Foreskin keratinocyte (primary cell): ENCODE measurements at places on chromosomes 6 and 20. TPM values are rescaled to one million over a fixed set of nuclear protein-coding genes. Genes with fewer than 3 reads are reported as not detected.

RAE1 gene
- total RNA-seq: 34.1 and 35.0 TPM in 2 replicates

CGA gene
- not detected in 2 replicates for total RNA-seq

- DNase-seq: peak; percentile 81
These were observed 25.8 kb downstream of the HLA-A start for GRCh38 chr6:29968130-29968529.

C6orf58 gene
- 0.07 and 0.10 TPM in 2 replicates for total RNA-seq

- no peak for DNase-seq
These were observed 39.9 kb upstream of the TGM2 start for GRCh38 chr20:38205001-38205400.

HEY2 gene
- not detected in 2 replicates for total RNA-seq

GRCh38 chr6:30612213-30612612, 4.8 kb downstream of the PPP1R10 start:
- DNase-seq: no peak

MRPL14 gene
- total RNA-seq: 123 and 124 TPM in 2 replicates

DDO gene
- total RNA-seq: 0.07 TPM in 1 of 2 replicates, not detected in the other

GRCh38 chr6:63689421-63689820, 53.8 kb downstream of the PHF3 start:
- DNase-seq: no peak

- DNase-seq: no peak
These were observed 70.4 kb downstream of the PLCB4 start for GRCh38 chr20:9139106-9139833.

- DNase-seq: no peak
These were observed 95.0 kb downstream of the SAMD5 start for GRCh38 chr6:147603392-147604081.

ZCCHC3 gene
- total RNA-seq: 6.2 and 8.6 TPM in 2 replicates

DNA sequence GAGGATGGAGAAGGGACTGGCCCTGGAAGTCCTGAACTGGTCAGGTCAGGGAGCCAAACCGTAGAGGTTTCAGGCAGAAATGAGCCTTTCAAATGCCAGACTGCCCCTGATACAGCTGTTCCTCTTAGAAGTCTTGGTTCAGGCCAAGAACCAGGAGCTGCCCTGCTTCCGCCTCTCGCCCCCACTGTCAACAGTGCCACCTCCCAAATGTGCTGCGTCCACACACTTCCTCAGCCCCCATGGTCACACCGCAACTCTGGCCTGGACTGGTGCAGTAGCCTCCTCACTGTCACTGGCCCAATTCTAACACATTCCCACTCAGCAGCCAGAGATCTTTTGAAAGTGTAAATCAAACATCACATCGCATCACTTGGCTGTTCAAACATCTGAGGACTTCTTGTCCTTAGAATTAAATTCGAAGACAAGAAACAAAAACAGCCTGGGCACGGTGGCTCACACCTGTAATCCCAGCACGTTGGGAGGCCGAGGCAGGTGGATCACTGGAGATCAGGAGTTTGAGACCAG, 69.7 kb downstream of the STK35 start:
- DNase-seq: no peak

DNA sequence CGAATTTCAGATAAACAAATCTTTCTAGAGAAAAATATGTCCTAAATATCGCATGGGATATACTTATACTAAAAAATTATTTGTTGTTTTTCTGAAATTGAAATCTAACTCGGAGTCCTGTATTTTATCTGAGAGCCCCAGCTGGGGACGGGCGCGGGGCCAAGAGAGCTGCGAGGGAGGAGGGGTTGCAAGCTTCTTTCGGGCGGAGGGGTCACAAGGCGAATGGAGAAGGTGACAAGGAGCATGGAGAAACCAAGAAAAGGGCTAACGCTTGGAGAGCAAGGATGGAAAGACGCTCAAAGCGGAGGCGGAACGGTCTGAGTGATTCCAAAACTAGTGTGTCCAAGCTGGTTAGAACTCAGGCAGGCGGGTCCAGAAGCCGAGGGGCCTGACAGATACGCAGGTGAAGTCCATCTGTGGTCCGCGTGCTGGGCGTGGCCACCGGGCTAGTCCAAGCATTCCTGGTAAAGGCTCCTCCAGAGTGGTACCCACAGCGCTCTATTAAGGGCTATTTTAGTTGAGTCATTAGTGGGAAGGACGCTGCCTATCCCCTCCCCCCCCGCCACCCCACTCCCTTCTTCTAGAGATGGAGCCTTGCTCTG, 41.5 kb upstream of the ZNFX1 start:
- no peak for DNase-seq

DNA sequence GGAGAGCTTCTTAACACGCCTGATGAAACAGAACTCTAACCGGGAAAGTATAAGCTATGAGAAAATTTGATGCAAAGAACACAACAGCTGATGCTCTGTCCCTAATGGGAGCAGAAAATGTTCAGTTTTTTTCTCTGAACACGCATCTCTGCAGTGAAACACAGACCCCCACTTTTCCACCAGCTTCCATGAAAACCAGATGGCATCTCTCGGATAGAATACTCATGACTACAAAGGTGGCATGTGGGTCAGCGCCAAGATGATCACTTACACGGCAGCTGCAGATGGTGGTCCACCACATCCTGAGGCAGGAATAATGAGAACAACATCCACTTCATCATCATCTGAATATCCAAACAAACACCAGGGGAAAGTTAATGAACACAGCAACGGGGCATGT, 85.2 kb upstream of the CNR1 start:
- DNase-seq: no peak

RRAGD gene
- total RNA-seq: 0.04 and 0.14 TPM in 2 replicates

SLC4A11 gene
- 11.3 TPM in 2 replicates for total RNA-seq

DNA sequence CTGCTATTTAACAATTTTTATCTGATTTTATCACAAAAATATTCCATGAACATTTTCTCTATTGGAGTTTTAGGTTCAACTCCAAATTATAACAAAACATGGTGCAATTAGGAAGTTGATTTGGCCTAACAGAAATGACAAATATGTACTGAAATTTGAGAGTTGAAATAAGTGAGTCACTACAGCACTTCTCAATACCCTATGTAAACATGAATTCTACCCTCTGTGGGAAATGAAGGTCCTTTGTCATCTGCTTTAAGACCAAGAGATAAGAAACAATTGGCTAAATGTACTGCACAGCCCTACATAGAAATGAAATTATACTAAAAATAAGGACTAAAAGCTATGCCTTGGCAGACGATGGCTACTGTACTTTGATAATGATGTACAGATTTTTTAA, 86.2 kb upstream of the BEND6 start:
- no peak for DNase-seq

DNA sequence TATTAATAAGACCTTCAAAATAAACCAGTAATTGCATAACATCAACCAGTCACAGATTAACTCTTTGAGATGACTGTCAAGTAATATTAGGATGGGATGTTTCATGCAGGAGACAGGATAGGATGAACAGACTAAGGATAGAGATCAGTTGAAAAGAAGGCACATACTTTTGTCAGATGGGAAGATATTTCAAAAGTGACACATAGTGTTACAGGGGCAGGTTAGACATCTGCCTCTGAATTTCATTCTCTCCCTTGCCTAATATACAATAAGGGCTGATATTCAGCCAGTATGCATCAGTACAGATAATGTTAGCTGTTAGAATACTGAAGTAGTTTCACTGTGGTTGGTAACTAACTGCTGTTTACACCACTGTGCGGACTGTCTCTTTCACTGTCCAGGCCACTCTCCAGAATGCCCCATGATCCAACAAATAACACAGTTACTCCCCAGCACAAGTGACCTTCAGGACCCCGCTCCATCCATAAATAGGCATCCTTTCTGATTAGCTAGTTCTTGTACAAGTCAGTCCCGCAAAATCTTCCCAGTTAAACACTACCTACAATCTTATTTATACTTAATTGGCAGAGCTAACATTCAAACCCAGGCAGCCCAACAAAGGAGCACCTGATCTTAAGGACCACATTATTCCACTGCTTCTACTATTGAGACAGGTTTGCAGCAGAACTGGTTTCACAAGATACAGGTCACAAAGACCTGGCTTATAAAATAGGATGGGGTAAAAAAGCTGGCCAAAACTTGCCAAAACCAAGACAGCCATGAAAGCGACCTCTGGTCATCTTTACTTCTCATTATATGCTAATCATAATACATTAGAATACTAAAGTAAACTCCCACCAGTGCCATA, 21.9 kb upstream of the PLN start:
- no peak for DNase-seq

RSPH9 gene
- total RNA-seq: 0.04 and 0.07 TPM in 2 replicates

GRCh38 chr6:17278289-17279063, 2.7 kb upstream of the RBM24 start:
- peak; percentile 84 for DNase-seq

PCED1A gene
- 7.9 and 9.8 TPM in 2 replicates for total RNA-seq

- no peak for DNase-seq
These were observed 18.5 kb downstream of the GSTA4 start for GRCh38 chr6:52976591-52977035.

C20orf202 gene
- not detected in 2 replicates for total RNA-seq

IL17F gene
- total RNA-seq: not detected in 2 replicates

- DNase-seq: no peak
These were observed 4.9 kb upstream of the ELOVL5 start for GRCh38 chr6:53353624-53354023.

DNA sequence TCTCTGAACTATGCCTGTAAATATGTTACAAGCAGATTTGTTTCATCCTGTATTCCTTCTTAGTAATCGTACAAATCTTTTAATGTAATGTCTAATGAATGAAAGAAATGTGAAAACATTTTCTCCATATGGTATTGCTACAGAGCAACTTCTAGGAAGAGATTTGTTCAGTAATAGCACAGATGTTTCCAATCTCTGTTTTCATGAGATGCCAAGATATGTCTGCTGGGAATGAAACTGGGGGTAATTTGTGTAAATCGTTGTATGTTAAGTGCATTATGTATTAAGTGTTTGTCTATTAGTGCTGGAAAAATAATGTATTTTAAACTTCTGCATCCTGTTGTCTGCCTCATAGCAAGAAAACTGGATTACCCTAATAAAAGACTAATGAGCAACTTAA, 722.2 kb upstream of the EYS start:
- DNase-seq: no peak
